ENCODE measurements at places on chromosomes 16 and 17.

GRCh38 chr17:11924076-11924475 lies 73.2 kb downstream of the ZNF18 start:
- no peak for DNase-seq

- DNase-seq = no peak
These were observed 89.8 kb downstream of the USP31 start for GRCh38 chr16:23059433-23059832.

- no peak for DNase-seq
These were observed 18.1 kb upstream of the ITPRIPL2 start for GRCh38 chr16:19095654-19096053.

DNA sequence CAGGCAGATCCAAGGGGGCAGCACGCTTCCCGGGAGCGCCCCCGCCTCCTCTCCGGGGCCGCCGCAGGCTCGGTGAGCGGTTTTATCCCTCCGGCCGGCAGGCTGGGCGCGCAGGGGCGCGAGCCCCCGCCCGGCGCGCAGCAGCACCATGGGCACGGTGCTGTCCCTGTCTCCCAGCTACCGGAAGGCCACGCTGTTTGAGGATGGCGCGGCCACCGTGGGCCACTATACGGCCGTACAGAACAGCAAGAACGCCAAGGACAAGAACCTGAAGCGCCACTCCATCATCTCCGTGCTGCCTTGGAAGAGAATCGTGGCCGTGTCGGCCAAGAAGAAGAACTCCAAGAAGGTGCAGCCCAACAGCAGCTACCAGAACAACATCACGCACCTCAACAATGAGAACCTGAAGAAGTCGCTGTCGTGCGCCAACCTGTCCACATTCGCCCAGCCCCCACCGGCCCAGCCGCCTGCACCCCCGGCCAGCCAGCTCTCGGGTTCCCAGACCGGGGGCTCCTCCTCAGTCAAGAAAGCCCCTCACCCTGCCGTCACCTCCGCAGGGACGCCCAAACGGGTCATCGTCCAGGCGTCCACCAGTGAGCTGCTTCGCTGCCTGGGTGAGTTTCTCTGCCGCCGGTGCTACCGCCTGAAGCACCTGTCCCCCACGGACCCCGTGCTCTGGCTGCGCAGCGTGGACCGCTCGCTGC lies 832 bp downstream of the CDK5R1 start:
- no peak for DNase-seq

DNA sequence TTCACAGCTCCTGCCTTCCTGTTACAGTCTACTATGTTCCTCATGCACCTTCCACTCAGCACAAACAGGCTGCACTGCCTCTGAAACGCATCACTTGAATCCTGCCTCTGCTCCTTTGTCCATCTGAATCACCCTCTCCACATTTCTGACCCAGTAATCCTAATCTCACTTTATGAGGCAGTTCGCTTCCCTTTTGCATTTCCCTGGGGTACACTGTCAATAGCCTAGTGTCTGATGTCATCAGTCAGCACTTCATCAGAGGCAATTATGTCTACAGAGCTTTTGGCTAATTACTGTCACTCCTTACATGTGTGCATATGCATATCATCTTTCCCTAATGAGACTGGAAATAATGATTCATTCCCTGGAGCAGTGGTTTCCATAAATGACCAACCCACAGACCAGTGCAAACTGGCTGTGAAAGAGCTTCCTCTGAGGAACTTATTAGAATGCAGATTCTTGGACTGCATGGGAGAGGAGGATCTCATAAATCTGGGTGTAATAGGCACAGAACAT lies 23.6 kb downstream of the CA4 start:
- no peak for DNase-seq

GRCh38 chr16:57452021-57452420 lies 4.7 kb downstream of the COQ9 start:
- DNase-seq = no peak

DNA sequence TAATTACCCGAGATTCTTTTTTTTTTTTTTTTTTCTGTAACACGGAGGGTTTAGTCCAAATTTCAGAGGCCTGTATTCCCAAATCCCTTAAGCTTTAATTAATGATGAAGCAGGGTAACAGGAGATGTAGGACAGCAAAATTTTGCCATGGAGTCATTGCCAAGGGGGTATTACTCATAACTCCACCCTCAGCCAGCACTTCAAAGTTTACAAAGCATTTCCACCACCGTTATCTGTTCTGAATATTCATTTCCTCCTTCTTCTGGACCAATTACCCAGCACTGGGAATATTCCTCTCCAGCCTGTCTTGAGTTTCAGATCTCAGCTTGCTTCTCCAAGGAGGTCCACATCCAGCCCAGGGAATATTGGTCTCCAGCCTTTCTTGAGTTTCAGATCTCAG lies 747.5 kb upstream of the EEF2KMT start:
- no peak for DNase-seq

DNA sequence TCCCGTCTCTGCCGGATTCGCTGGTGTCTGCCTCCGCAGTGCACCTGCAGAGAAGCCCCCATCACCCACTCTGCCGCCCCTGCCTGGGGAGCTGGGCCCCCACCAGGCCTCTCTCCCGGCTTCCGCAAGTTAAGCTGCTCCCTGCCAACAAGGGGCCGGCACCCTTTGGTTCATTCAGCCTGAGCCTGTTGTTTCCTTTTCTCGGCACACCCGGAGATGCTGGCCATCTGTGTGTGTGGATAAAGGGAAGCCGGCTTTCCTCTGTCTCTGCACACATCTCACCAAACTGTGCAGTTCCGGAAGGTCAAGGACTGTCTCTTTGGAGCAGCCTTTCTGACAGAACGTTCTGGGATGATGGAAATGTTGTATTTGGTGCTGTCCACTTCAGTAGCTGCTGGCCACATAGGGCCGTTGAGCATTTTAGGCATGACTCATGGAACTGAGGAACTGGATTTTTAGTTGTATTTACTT lies 6.8 kb downstream of the MAPK8IP3 start:
- no peak for DNase-seq

DNA sequence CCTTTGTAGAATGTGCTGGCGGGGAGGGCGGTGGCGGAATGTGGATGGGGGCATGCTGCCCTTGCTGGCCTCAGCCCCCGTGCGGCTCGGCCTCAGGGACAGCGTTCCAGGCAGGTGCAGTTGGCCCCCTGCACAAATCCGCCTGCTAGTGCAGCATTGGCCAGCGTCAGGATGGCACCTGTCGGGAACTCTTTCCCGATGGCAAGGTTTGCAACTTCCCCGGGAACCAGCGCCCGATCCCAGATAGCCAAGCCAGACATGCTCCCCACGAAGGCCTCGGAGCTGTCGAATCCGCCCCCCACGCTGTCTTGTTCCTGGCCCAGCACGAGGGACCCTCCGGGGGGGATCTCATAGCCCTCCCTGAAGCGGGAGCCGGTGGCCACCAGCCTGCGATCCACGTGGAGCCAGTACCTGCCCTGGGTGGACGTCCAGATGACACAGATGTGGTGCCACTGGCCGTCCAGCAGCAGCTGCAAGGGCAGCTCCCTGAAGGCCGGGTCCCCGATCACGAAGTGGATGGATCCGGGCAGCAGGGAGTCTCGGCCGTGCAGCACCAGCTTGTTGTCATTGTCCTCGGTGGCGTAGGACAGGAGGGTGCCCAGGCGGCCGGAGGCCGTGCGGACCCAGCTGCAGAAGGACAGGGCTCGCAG lies 2.8 kb downstream of the PTX4 start:
- no peak for DNase-seq

- no peak for DNase-seq
These were observed 31.9 kb downstream of the MSI2 start for GRCh38 chr17:57288040-57288772.

DNA sequence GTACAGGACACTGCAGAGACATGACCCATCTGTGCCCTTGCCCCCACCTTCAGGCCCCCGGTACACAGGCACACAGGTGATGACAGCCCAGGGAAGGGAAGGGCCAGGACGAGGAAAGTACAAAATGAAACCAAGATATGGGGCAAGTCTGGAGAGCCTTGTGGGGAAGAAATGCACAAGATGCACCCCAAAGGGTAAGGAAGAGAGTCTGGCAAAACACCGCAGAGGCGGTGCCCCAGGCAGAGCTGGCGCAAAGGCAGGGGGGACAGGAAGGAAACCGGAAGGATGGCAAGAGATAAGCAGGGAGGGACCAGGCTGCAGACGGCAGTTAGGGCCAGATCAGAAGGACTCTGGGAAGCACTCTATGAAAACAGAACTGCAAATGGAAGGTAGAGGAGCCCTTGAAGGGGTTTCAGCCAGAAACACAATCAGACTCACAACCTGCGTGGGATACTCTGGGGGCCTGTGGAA lies 81.4 kb downstream of the SLC39A11 start:
- no peak for DNase-seq

DNA sequence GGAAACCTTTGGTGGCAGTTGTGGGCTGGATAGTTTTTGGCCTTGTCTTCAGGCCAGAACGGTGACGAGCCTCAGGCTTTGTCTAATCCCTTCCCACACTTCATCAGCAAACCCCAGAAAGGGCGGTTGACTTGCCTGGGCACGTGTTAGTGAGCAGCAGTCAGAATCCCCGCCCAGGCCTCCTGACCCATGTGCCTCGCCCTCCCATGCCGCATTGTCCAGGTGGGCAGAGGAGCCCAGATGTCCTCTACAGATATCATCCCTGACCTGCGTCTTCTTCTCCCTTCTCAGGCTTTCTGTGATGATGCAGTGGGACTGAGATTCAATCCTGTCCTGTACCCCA lies 82.5 kb downstream of the OR1D5 start:
- DNase-seq = no peak

DNA sequence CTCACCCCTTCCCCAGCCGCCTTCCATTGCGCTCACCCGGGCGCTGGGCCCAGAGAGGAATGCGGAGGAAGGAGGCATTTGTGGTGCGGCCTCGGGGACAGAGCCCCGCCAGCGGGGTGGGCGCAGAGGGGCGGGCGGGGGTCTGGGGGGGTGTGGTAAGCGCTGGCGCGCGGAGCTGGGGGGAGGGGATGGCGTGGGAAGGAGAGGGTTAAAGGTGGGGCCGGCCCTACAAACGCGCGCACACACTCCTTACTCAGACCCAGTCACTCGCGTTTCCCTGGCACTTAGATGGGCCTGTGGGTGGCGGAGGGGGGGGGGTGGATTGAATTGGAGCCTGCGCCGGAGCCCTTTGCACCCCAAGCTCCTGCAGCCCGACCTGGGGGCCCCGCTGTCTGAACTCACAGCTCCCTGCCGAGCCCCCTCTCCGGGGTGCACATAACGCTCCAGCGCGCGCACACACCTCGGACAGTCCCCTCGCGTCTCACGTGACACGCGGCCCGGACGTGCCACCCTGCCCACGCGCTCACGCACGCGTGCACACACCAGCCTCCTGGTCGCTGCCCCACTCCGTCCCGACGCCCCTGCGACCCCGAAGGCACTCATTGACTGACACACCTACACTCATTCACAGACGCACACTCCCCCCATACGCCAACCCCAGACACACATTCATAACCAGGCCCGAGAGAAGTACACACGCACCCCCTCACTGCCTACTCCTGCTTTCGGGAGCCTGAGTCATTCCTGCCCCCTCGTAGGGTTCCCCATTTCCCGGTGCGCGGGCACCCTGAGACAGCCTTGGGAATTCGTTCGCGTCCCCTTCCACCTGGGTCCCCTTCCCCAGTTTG lies 844 bp downstream of the TBKBP1 start:
- DNase-seq = no peak

- no peak for DNase-seq
These were observed 35.9 kb downstream of the RANBP10 start for GRCh38 chr16:67770346-67770991.

DNA sequence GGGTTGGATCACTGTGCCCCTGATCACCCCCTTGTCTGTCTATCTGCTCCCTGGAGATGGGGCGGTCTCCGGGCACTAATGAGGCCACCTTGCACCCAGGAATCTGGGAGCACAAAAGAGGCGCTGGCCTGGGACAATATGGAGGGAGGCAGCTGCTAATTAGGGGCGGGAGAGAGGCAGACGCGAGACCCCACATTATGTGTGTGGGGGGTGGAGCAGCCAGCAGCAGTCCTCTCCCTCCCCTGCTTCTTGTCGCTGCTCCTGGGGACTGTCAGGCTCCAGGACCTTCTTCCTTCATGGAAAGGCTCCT lies 324 bp upstream of the HCRT start:
- DNase-seq = no peak

DNA sequence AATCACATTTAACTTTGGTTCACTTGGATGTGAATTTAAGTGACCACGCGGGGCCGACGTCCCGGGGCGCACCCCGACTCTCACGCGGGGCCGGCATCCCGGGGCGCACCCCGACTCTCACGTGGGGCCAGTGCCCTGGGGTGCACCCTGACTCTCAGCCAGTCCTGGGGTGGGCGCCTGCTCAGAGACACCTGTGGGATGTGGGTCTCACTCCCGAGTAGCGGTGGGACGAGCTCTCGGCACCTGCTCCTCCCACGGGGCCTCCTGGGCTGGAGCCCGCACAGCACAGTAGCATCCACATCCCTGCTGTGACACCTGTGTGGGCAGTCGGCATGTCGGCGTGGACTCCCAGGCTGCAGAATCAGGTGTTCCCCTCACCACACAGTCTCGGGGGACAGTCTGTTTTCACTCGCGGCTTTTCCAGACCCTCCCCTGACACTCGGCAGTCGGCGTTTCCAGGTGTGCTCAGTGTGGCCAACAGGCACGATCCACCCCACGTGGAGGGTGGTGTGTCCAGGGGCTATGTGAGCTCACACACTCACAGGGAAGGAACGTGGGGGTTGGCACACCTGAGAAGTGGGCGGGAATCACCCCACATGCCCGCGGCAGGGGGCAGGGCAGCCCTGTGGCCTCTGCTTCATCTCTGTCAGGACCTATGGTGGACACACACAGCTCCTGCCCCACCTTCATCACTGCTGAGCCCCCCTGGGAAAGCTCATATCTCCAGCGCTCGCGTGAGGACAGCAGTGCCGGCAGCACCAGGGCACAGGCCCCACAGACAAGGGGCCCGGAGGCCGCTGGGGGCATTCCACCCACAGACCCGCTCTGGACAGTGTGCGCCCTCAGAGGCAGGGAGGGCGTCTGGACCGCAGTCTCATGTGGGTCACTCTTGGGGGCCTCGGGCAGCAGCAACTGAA lies 51.8 kb downstream of the LMF1 start:
- DNase-seq = no peak

- no peak for DNase-seq
These were observed 93.6 kb downstream of the NDE1 start for GRCh38 chr16:15743657-15744056.

DNA sequence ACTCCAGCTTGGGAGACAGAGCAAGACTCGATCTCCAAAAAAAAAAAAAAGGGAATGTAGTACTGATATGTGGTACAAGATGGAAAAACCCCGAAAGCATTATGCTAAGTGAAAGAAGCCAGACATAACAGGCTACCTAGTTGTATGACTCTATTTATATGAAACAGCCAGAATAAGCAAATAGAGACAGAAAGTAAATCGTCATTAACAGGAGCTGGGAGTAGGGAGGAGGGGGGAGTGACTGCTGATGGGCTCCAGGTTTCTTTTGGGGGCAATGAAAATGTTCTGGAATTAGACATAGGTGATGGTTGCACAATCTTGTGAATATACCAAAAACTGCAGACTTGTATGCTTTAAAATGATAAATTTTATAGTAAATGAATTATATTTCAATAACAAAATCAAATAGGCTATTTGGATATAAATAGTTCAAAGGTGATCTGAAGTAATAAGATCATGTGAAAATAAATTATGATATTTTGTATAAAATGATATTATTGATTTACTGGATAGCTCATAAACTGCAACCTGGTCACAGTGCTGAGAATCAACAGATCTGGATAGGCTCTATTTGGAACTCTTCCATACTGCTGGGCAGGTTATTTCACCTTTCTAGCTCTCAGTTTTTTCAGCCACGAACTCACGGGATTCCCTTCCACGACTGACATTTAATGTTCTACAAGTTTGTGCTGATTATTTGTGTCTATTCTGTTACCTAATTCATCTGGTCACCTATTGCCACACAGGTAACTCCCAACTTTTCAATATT lies 27.1 kb downstream of the ZNF652 start:
- no peak for DNase-seq

- no peak for DNase-seq
These were observed 7.1 kb downstream of the CPNE7 start for GRCh38 chr16:89582614-89583196.
